ENCODE measurements at places on chromosomes 7 and 10.

- no peak for DNase-seq
- no peaks in the 10 kb centered on the region for H3K36me3 ChIP-seq
These were observed 50.9 kb upstream of the UNC5B start for GRCh38 chr10:71161425-71161824.

DNA sequence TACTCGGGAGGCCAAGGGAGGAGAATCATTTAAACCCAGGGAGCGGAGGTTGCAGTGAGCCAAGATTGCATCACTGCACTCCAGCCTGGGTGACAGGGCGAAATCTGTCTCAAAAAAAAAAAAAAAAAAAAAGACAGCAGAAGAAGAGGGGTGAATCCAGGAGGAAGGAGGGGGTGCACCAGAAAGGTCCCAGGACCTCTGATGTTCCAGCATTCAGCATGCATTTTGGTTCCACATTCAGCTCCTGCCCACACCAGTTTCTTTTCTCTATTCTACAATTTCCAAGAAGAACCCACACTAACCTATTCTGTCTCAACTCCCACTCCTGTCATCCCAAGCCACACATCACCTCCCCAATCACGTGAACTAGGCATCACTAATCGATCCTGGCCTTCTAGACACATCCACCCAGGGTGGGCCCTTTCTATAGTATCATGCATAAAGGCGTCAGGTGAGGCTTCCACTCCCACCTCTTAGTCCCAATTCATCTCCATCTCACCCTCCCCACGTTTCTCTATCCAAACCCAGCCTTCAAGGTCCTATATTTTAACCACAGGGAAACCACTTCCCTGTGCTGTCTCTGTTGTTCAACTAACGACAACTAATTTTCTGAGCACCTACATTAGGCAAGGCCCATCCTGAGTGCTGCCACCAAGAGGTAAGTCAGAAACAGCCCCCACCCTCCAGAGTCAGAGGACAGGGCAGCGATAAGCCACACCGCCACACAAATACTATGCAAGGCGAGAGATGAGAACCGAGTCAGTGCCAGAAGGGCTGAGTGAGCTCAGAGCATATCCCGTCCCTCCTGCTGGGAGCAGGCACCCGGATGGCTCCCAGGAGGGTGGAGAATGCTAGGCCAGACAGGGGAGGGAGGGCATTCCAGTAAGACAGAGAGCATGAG lies 2.2 kb downstream of the ANXA11 start:
- H3K4me3 ChIP-seq, result peak overlapping the region; percentile 79
- H3K36me3 ChIP-seq, result peaks cover 43% of the 10 kb centered on the region
- peak; percentile 82 for DNase-seq
- H3K27ac ChIP-seq, result peak overlapping the region; percentile 80
- no peaks in the 10 kb centered on the region for H3K27me3 ChIP-seq

GRCh38 chr10:101558671-101559595 lies 29.1 kb downstream of the POLL start:
- H3K27ac ChIP-seq, result peak overlapping the region; percentile 52
- DNase-seq, result peak; percentile 11
- H3K4me3 ChIP-seq, result no peak overlapping the region
- peaks cover 30% of the 10 kb centered on the region for H3K4me1 ChIP-seq

- H3K27me3 ChIP-seq, result no peaks in the 10 kb centered on the region
- peak; percentile 24 for DNase-seq
- H3K36me3 ChIP-seq, result peaks cover 45% of the 10 kb centered on the region
These were observed 512 bp downstream of the FAM24B start for GRCh38 chr10:122878799-122879338.

DNA sequence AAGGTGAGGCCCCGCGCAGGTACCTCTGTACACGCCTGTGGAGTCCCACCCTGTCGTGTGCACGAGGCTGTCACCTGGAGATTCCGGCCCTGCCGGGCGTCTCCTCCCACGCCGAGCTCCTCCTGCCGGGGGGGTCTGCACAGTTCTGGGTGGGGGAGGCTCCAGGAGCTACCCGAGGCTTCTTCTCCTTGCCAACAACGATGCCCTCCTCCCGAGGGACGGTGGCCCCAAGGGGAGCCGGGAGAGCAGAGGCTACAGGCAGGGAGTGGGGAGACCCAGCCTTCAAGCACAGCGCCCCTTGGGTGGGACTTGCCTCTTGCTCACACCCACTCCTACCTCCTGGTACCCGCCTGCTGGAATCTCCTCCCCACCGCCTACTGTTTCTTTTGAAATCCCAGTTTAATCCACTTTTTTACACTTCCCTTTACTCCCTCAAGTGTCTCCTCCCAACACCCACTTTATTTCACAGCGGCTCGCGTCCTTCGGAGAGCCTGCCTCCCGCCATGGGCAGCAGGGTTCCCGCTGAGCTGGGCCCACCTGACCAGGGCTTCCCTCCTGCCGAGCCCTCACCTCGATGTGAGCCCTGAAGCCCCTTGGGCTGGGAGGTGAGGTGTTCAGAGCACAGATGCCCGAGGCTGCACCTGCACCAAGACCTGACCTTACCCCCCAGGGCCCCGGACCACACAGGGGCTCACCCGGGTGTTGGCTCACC lies 338.1 kb downstream of the DNAJB6 start:
- no peak for DNase-seq
- H3K4me1 ChIP-seq, result no peaks in the 10 kb centered on the region
- H3K27ac ChIP-seq, result no peak overlapping the region
- H3K36me3 ChIP-seq, result no peaks in the 10 kb centered on the region
- no peak overlapping the region for H3K4me3 ChIP-seq

- DNase-seq, result no peak
- no peak overlapping the region for H3K4me3 ChIP-seq
- H3K27me3 ChIP-seq, result no peaks in the 10 kb centered on the region
- no peaks in the 10 kb centered on the region for H3K36me3 ChIP-seq
These were observed 83.6 kb downstream of the MPP7 start for GRCh38 chr10:28219251-28219650.

GRCh38 chr7:30886608-30887011 lies 25.0 kb upstream of the AQP1 start:
- H3K4me3 ChIP-seq, result no peak overlapping the region
- no peaks in the 10 kb centered on the region for H3K36me3 ChIP-seq
- DNase-seq, result no peak
- H3K27me3 ChIP-seq, result no peaks in the 10 kb centered on the region

GRCh38 chr10:124003871-124004662 lies 89.3 kb downstream of the CHST15 start:
- no peak overlapping the region for H3K4me3 ChIP-seq
- DNase-seq, result no peak
- no peaks in the 10 kb centered on the region for H3K27me3 ChIP-seq
- H3K27ac ChIP-seq, result no peak overlapping the region
- H3K36me3 ChIP-seq, result no peaks in the 10 kb centered on the region
- no peaks in the 10 kb centered on the region for H3K4me1 ChIP-seq

- H3K4me3 ChIP-seq, result no peak overlapping the region
- H3K36me3 ChIP-seq, result no peaks in the 10 kb centered on the region
- no peak overlapping the region for H3K27ac ChIP-seq
- peaks cover 1% of the 10 kb centered on the region for H3K27me3 ChIP-seq
These were observed 66.6 kb downstream of the HTR5A start for GRCh38 chr7:155136619-155137243.

DNA sequence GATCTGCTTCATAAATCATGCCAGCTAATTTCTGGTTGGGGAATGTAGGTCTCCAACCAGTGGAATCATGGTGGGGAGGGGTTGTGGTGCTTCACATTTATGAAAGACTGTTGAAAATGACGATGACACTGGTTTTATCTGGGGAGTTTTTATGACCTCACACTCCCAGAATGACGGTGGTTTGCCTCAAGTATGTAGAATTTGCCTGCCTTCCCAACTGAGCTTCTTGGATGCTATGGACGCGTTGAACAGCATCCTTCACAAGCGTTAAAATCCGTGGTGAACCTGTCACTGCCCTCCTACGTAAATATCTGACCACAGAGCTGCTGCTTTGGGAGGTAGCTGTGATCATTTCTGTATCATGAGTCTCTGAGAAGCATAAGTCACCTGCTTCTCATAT lies 3.3 kb downstream of the INSYN2A start:
- no peak overlapping the region for H3K4me3 ChIP-seq
- no peaks in the 10 kb centered on the region for H3K4me1 ChIP-seq
- H3K36me3 ChIP-seq, result no peaks in the 10 kb centered on the region
- peaks cover 27% of the 10 kb centered on the region for H3K27me3 ChIP-seq

DNA sequence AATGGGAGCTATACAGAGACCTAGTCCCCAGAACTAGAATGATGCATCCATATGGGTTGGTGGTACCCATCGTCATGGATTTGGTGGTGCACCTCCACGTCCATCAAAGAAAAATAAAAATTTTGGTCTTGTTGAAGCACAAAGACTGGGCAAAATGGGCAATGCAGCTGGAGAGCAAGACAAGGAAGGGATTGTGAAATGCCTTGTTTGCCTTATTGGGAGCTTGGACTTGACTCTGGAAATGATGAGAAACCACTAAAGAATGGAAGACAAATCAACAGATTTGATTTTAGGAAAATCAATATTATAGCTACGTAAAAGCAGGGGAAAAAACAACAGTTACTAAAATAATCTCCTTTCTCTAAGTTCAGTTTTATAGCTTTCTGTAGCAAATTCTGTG lies 150.9 kb downstream of the CPED1 start:
- no peak overlapping the region for H3K4me3 ChIP-seq
- DNase-seq, result no peak
- peaks cover 6% of the 10 kb centered on the region for H3K4me1 ChIP-seq
- H3K27ac ChIP-seq, result no peak overlapping the region
- H3K36me3 ChIP-seq, result no peaks in the 10 kb centered on the region
- peaks cover 19% of the 10 kb centered on the region for H3K27me3 ChIP-seq

GRCh38 chr7:132618271-132618955 lies 42.1 kb upstream of the PLXNA4 start:
- peaks cover 14% of the 10 kb centered on the region for H3K27me3 ChIP-seq
- H3K36me3 ChIP-seq, result no peaks in the 10 kb centered on the region
- no peak overlapping the region for H3K4me3 ChIP-seq
- no peak for DNase-seq
- no peak overlapping the region for H3K27ac ChIP-seq

DNA sequence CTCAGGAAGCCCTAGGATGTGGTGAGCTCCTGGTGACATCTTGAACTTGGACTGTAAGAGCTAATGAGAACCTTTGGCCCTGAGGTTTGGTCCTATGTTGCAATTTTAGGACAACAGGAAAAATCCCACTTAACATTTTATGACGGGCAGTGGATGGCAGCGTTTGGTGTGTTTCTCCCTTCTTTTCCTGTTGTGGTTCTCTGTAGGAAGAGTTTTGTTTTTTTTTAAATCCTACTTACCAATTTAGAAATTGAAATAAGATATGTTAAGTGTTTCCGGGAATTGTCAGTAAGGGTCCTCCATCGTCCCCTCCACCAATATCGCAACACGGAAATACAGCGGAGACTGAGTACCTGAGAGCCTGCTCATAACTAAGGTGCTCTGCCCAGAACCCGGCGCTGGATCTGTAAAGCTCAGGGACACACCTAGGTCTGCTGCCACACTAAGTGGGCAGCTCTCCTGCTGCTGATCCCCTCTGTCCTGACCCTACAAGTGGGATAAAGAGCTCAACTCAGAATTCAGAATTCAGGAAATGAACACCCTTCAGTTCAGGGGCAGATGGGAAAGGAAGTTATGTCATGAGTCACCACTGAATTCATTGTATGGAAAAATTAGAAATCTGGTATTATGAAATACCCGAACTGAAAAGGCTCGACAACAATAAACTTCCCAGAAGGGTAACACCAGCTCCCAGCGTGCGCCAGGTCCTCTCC lies 9.1 kb upstream of the PROSER2 start:
- H3K4me3 ChIP-seq, result no peak overlapping the region
- H3K27ac ChIP-seq, result no peak overlapping the region
- no peak for DNase-seq
- H3K27me3 ChIP-seq, result peaks cover 7% of the 10 kb centered on the region
- H3K4me1 ChIP-seq, result no peaks in the 10 kb centered on the region
- H3K36me3 ChIP-seq, result no peaks in the 10 kb centered on the region

- peaks cover 2% of the 10 kb centered on the region for H3K36me3 ChIP-seq
- H3K27ac ChIP-seq, result peak overlapping the region; percentile 82
- no peaks in the 10 kb centered on the region for H3K27me3 ChIP-seq
- peak; percentile 34 for DNase-seq
- H3K4me1 ChIP-seq, result peaks cover 30% of the 10 kb centered on the region
These were observed 871 bp downstream of the ST7 start for GRCh38 chr7:116953906-116954838.

GRCh38 chr7:85164376-85164775 lies 22.5 kb downstream of the SEMA3D start:
- DNase-seq, result no peak
- no peak overlapping the region for H3K4me3 ChIP-seq
- no peaks in the 10 kb centered on the region for H3K27me3 ChIP-seq
- H3K4me1 ChIP-seq, result no peaks in the 10 kb centered on the region
- no peaks in the 10 kb centered on the region for H3K36me3 ChIP-seq
- no peak overlapping the region for H3K27ac ChIP-seq

DNA sequence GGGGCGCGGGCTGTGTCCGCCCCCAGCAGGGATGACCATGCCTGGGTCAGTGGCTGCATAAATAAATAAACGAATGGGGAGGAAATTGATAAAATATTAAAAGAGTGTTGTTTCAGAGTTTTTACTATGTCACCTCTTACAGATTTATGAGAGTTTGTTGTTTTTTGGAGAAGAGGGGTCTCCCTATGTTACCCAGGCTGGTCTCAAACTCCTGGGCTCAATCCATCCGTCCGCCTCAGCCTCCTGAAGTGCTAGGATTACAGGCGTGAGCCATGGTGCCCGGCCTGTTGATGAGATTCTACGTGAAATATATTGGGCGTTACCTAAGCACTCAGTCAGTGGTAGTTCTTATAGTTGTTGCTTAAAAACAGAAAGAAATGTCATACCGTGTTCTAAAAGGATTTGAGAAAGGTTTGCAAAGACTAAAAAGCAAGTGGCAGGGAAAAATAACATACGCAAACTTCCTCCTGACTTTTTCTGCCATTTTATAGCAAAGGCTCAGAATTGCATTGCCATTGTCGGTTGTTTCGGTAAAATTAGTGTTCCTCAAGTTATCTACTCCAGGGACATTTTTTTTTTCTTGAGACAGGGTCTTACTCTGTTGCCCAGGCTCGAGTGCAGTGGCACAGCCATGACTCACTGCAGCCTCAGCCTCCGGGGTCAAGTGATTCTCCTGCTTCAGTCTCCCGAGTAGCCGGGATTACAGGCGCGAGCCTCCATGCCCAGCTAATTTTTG lies 39.5 kb upstream of the FOXK1 start:
- H3K4me1 ChIP-seq, result peaks cover 25% of the 10 kb centered on the region
- peak overlapping the region; percentile 87 for H3K4me3 ChIP-seq
- no peak for DNase-seq
- H3K27ac ChIP-seq, result peak overlapping the region; percentile 89

Data from activated CD4-positive, alpha-beta memory T cell treated with anti-CD3 and anti-CD28 coated beads, Interleukin-2, amount 10 ng/mL, durations not matched to agents 7 days and 5 days (primary cell).